ENCODE measurements at places on chromosomes 12 and 14. TPM values are rescaled to one million over a fixed set of nuclear protein-coding genes. Genes with fewer than 3 reads are reported as not detected.

The CELA1 gene
- not detected for polyA plus RNA-seq

The TMEM132D gene
- polyA plus RNA-seq = not detected

The INTS13 gene
- polyA plus RNA-seq = 37.2 TPM

The GPRC5D gene
- polyA plus RNA-seq = not detected

The UBR7 gene
- 16.6 TPM for polyA plus RNA-seq

The TBC1D30 gene
- polyA plus RNA-seq = 0.42 TPM

The BHLHE41 gene
- polyA plus RNA-seq = 0.11 TPM

The UBE3B gene
- polyA plus RNA-seq = 15.5 TPM

The BDKRB1 gene
- polyA plus RNA-seq = 7.6 TPM

Measured in foreskin keratinocyte (primary cell).